ENCODE measurements at places on chromosomes 6 and 20.

- no peak for DNase-seq
These were observed 466.3 kb upstream of the PLCB4 start for GRCh38 chr20:8602389-8603116.

GRCh38 chr6:31170987-31171671 lies 647 bp upstream of the POU5F1 start:
- DNase-seq, result no peak

DNA sequence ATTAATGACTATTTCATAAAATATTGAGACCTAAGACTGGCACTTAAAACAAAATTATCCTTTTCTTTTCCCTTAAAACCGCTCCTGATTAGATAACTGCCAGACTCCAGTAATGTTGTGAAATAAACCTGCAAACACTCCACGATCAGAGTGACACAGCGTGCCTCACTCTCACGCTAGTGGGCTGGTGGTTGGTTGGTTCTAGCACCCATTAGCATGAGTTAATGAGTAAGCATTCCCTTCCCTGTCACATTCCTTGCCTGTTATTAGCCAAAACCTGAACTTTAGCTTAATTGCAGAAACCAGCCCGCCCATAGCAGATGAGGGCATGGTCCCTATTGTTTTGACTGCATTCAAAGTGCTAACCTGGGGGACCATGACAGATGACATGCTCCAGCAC lies 193.4 kb downstream of the CD83 start:
- no peak for DNase-seq

GRCh38 chr6:72140795-72141194 lies 254.4 kb downstream of the RIMS1 start:
- DNase-seq, result no peak

DNA sequence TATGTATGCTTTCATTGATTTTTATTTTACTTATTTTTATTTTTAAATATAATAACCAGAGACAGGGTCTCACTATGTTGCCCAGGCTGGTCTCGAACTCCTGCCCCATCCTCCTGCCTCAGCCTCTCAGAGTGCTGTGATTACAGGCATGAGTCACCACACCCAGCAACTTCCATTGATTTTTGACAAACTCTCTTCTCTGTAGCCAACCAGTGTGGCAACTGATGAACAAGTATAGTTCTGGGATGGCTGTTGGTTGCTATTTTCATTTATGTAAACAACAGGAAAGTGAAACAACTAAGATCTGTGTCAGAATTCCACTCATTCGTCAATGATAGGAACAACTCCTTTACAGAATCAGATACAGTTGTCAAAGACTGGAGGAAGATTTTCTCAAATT lies 356.7 kb upstream of the JARID2 start:
- peak; percentile 50 for DNase-seq

DNA sequence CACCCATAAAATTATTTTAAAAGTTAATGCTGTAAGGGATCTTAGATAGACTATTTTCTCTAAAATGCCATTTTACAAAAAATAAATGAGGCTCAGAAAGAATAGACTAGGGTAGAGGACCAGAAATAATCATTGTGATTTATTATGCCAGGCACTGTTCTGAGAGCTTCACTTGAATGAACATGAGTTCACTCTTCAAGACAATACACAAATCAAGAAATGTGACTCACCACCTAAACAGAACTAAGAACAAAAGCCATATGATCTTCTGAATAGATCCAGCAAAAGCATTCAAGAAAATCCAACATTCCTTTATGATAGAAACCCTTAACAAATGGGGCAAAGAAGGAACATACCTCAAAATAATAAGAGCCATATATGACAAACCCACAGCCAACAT lies 582.0 kb downstream of the PKHD1 start:
- DNase-seq, result no peak

- no peak for DNase-seq
These were observed 34.4 kb downstream of the SAMD3 start for GRCh38 chr6:130188207-130188899.

DNA sequence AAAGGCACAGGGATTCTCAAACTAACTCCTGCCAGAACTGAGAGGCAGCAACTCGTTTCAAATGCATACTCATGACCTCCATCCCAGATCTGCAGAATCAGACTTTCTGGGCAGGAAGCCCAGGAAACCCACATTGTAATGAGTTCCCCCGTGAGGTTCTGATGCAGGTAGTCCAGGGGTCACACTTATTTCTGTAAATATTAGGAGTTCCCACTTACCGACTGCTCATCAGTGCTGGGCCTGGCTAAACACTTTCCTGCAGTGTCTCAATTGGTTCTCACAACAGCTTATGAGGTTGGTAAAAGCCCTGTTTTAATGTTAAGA lies 11.6 kb downstream of the DUSP15 start:
- DNase-seq, result no peak

- DNase-seq, result no peak
These were observed 76.3 kb downstream of the PRND start for GRCh38 chr20:4798010-4798409.

DNA sequence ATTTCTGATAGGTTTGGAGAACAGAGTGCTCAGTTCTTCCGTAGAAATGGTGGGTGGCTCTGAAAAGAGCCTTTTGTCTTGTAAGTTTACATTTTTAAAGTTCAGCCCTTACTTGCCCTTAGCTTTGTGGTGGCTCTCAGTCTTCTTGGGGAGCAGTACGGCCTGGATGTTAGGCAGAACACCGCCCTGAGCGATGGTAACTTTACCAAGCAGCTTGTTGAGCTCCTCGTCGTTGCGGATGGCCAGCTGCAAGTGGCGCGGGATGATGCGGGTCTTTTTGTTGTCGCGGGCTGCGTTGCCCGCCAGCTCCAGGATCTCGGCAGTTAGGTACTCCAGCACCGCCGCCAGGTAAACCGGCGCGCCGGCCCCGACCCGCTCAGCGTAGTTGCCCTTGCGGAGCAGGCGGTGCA lies 19.5 kb downstream of the OR2B2 start:
- DNase-seq, result no peak

DNA sequence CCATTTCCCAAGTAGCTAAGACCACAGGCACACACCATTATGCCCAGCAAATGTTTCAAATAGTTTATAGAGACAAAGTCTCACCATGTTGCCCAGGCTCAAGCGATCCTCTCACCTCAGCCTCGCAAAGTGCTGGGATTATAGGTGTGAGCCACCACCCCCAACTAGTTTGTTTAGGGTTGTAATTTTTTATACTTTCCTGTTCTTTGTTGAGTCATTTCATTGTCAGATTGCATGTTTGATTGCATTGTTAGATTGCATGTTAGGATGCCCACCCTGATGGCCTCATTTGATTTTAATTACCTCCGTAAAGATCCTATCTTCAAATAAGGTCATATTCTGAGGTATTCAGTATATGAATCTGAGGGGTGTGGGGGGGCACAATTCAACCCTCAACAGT lies 73.3 kb upstream of the SASH1 start:
- DNase-seq, result no peak

GRCh38 chr20:9660236-9660868 lies 146.0 kb downstream of the LAMP5 start:
- peak; percentile 18 for DNase-seq

DNA sequence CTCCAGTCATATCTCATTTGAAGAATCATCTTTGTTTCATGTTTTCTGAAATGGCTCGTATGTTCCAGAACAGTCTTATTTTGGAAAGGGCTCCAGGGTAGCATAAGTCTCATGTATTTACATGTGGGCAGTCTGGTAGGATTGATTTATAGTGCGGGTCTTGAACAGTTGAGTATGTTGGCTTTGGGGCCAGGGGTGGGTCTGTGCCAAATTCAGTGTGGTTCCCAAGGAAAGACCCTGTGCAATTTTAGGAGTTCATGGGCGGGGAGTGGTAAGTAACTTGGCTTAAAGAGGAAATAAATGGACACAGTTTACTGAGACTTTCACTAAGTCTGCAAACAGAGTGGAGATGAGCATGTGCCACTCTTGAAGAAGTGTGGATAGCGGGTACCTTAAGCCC lies 7.7 kb downstream of the FNDC1 start:
- DNase-seq, result no peak

DNA sequence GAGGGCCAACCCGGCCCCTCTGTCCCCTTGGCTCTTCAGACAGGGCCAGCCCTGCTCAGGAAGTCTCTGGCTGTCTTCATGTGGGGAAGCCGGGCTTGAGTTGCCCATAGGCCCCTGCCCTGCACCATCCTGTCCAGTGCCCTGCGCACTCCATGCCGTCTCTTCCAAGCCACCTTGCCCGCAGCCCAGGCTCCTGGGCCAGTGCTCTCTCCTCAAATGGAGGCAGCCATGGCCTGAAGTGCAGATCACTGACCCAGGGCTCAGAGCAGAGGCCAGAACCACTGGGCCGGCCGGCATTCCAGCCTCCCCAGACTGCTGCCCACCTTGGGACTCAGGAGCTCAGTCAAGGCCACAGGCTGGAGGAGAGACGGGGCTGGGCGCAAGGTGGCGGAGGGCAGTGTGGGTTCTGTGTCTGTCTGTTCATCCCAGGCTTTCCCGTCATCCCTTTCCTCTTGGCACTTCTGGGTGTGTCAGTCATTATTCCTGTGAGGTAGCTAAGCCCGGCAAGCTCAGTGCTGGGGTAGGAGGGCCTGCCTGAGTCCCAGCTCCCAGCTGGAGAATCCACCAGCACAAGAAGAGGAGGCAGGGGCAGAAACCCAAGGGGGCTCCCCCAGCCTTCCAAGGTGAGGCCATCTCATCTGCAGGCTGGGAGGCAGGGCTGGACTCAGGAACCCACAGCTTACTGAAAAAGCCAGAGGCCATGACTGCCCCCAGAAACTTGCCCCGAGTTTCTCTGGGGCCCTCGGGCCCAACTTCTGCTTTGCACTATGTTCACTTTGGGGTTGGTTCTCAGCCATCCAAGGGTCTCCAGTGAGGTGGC lies 22.4 kb downstream of the SDCBP2 start:
- DNase-seq, result no peak

DNA sequence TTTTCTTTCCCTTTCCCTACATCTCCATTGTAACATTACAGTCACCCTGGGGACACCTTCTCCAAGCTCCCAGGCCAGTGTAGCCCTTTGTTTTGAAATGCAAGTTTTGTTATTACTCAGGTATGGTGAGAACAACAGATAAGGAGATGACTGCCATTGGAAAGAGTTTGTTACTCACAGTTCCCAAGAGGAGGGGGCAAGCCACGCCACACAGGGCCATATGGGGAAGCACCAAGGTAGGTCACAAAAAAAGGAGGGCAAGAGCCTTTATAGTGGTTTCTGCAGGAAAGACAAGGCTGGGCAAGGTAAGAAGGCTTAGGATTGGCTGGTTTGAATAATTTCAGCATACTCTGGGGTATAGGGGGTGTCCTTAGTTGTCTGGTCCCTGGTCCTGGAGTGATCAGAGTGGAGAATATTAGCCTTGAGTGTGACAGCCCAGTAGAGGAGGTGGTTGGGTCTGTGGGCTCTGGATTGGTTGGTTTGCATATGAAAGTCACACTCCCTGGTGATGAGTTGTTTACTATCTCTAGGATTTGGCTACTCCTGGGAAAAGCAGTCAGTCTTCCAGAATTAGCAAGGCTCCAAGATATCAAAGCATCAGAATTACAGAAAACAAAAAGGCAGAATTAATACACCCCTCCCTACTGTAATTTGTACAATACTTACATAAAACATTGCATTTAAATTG lies 33.1 kb upstream of the SMLR1 start:
- DNase-seq, result no peak

GRCh38 chr6:154738551-154738961 lies 5.3 kb downstream of the SCAF8 start:
- no peak for DNase-seq

DNA sequence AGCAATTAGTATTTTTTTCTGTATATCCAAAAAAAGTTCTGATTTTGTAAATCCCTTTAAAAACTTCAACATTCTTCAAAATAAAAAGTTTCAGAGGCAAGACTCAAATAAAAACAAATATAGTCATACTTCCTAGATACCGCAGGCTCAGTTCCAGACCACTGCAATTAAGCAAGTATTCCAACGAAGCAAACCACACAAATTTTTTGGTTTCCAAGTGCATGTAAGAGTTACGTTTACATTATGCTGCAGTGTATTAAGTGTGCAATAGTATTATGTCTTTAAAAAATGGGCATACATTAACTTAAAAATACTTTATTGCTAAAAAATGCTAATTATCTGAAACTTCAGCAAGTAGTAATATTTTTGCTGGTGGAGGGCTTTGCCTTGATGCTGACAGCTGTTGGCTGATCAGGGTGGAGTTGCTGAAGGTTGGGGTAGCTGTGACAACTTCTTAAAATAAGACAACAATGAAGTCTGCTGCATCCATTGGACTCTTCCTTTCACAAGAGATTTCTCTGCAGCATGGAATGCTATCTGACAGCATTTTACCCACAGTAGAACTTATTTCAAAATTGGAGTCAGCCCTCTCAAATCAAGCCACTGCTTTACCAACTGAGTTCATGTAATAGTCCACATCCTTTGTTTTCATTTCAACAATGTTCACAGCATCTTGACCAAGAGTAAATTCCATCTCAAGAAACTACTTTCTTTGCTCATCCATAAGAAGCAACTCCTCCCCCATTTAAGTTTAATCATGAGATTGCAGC lies 46.0 kb downstream of the PHIP start:
- no peak for DNase-seq

DNA sequence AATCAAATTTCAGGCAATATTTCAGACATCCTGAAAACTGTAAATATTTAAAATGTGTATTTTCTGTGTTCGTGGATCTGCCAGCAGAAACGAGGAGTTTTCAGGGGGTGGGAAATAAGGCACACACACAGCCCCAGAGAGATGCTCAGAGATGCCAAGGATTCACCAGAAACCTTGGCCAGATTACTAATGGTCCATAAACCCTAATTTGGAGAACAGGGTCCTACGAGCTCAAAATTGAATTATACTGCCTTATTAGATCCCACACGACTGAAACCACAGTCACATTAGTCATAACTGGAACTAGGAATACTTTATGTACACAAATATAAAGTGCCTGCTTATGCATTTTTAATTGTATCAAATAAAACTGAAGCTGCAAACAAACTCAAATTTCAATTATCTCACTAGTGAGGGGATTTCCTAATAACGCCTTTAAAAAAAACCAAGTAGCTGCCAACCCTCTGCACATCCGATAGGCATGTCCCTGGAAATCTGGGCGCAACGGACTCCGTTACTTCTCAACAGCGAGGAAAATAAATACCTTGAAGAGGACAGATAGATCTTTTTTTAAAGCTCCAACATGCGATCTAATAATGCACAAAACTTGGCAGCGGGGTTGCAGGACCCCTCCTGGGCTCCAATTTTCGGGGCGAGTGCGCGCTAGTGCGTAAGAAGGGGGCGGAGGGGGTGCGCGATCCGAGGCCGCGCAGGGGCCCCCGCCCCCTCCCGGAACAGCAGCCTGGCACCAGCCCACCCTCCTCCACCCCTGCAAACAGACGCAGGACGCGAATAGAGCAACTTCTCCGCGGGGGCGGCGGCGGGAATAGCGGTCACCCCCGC lies 897 bp downstream of the CHD6 start:
- peak; percentile 63 for DNase-seq

- no peak for DNase-seq
These were observed 11.3 kb downstream of the GINS1 start for GRCh38 chr20:25418776-25419175.

- DNase-seq, result peak; percentile 36
These were observed 1.8 kb downstream of the RIPOR2 start for GRCh38 chr6:24933868-24934401.
